ENCODE measurements at places on chromosomes 1 and 21.

GRCh38 chr1:207990876-207991582 lies 80.1 kb upstream of the CD34 start:
- no peak for DNase-seq

DNA sequence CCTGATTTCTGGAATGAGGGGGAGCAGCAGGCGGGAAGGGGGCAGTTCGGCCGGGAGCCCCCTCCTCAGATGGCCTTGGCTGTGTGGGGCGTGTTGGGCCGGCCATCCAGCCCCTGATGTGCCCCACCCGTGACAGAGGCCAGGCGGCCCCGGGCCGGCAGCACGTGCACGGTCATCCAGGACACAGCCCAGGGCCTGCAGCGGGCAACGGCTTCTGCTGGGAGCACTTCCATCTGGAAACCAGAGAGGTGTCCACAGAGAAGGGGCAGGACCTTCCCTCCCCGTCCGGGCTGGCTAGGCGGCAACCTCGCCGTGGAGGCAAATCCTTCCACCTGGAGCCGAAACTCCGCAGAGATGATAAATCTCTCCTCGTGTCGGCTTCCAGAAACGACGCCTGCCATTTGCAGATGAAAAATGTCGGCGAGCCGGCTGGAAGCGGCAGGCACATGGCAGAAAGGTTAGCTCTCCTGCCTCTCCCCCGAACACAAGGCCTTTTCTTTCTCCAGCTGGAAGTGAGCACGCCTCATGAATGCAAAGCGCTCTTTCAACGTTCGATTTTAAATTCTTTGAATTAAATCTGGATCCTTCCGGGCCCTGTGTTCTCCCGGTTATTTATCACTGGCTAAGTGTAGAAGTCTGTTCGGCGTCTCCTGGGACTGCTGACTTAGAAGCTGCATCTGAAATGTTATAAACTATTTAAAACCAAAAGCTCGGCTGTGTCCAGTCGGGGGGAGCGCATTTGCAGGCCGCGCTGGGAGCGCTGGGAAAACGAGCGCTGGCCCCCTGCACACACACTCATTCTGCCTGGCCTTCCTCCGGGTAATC lies 9.4 kb upstream of the ACTRT2 start:
- DNase-seq, result no peak

DNA sequence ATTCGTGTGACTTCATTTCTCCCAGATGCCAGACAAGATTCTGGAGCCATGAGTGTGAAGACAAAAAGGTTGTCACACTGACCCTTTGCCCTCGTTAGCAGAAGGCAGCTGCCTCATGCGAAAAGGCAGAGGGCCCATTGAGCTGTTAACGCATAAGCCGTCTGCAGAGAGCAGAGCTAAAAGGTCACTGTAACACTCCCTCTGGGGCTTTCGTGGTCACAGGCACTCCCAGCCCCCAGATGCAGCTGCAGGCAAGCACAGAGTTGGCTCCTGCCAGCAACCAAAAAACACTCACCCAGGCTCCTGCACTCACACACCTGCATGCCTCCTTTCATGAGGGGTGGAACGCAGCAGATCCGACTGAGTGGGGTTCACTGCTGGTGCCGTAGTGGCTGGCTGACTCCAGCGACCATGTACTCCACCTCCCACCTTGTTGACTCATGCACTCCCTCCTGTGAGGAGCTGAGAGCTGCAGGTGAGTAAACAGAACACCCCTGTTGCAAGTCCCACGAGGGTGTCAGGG lies 287.5 kb downstream of the SMYD3 start:
- no peak for DNase-seq

GRCh38 chr1:21232044-21232443 lies 55.3 kb upstream of the EIF4G3 start:
- peak; percentile 28 for DNase-seq

DNA sequence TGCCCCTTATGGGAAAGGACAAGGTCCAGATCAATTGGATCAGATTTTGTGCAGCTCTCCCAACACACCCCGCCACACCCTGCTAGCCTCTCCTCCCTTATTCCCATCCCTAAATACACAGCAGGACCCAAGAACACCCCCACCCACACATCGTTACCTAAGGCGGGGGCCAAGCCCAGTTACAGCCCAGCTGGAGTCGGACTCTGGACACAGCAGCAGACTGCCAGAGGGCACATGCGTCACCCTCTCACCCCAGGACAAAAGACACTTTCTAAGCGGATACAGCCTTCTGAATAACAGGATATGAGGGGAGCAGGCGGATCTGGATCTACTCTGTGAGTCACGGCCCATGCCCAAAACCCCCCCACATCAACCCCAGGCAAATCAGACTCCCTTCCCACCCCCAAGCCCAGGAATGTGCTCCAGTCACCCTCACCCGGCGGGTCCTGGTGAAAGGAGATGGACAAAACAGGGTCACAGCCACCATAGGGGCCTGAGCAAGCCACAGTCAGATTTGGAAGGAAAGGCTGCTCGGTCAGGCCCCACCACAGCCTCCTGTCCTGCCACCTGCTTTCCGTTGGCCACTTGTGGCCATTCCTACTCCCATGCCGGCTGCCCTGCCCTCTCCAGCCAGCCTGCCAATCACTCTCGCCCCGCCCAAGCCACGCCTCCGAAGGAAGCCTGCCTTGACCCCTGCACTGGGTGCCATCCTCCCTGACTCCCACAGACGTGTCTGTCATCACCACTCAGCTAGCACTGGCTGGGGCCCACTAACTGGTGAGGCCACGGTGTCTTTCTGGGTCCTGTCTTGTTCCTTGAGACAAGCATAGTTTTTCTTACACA lies 4.0 kb downstream of the S100A16 start:
- no peak for DNase-seq

DNA sequence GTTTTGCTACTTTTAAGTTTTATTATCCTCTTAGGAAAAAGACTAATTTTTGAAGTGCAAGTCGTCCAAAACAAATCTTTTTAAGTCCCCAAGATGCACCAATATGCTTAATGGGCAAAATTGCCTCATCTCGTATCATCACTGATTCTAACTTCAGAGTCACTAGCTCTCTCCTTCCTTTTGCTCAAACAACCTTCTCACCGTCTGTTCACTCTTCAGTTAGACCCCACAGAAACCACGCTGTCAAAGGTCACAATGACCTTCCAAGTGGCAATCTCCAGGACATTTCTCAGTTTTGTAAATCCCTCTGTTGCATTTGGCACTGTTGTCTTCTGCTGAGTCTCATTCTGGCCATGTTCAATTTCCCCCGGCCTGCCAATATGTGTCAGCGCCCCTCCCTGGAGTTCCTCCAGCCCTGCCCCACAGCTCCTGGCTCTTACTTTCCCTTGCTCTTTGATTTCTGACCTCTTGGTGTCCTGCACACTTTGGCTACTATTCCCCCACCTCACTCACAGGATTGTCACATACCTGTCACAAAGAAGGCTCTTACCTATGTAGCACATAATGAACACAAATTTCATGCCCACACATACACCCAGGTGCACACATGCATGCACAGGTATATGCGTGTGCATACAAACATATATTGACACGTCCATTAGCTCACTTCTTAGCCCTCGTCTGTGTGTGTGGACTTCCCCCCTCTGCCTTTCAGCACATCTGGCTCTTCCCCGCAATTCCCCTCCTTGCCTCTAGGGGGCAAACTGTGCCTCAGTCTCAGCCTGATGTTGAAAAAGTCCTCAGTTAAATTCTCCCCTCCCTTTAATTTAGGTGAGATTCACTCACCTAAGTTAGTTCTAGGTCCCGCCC lies 354.0 kb upstream of the DUSP10 start:
- peak; percentile 48 for DNase-seq

- no peak for DNase-seq
These were observed 1.7 kb downstream of the COL8A2 start for GRCh38 chr1:36123356-36123755.

- DNase-seq, result no peak
These were observed 12.4 kb upstream of the PLXNA2 start for GRCh38 chr1:208256556-208256955.

- DNase-seq, result no peak
These were observed 1.7 kb downstream of the CLDN14 start for GRCh38 chr21:36478207-36478701.

DNA sequence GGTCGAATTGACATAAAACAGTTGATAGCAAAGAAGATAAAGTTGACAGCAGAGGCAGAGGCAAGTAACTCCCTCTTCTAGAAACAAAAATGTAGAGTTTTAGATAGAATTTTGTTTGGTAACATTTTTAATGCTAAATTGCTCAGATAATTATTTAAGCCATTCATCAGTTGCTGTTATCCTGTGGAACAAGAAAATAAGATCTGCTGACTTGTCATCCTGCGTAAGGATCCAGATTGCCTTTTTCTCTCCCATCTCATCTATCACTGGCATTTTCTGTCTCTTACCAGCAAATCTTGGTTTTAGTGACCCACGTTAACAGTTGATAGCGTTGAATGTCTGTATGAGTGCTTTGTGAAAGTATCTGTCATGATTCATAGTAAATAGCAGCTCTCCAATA lies 29.8 kb downstream of the SOAT1 start:
- DNase-seq, result no peak

DNA sequence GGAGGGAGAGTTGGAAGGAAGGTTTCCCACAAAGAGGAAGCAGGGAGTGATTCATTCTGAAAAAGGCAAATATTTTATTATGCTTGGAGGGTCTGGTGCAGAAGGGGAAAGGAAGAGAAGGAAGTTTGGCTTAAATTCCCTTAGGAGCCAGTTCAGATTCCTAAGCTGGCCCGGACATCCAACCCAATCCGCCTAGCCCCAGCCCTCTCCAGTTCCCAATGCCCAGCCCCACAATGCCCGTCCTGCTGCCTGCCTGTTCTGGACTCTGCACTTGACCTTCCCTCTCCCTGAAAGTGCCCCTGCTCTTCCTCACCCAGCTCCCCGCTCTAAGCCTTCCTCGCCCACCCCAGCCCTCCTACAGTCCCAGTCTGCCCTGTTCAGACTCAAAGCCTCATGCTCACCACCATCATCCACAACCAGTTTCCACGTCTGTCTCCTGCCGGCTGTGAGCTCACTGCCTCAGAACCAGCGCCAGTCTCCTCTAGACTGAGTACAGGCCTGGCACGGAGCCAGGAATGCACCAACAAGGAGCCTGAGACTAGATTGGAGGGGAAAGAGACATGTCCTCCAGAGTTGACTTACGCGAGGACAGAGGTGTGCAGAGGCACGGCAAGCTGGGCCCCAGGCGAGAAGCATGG lies 18.9 kb downstream of the CAPN2 start:
- DNase-seq, result no peak

GRCh38 chr1:21517161-21517589 lies 8.0 kb downstream of the ALPL start:
- DNase-seq, result no peak

- DNase-seq, result no peak
These were observed 25.4 kb downstream of the FBXO42 start for GRCh38 chr1:16326833-16327404.

GRCh38 chr21:36431252-36431651 lies 46.1 kb downstream of the CHAF1B start:
- DNase-seq, result no peak

DNA sequence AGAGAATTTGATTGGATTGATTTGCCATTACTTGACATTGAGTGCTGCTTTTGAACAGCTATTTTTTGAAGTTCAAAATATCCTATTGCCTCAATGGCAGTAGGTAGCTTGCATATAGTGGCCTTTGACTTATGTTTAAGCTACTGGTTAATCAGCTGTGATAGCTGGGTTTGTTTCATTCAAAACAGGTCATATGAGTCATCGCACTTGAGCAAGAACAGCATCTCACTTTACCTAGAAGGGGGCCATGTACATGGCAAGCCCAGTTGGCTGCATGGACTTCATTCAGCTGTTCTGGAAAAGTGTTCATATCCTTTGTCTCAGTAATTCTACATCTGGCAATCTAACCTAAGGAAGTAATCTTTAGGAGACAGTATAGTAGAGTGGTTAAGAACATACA lies 29.0 kb upstream of the ARID1A start:
- no peak for DNase-seq

DNA sequence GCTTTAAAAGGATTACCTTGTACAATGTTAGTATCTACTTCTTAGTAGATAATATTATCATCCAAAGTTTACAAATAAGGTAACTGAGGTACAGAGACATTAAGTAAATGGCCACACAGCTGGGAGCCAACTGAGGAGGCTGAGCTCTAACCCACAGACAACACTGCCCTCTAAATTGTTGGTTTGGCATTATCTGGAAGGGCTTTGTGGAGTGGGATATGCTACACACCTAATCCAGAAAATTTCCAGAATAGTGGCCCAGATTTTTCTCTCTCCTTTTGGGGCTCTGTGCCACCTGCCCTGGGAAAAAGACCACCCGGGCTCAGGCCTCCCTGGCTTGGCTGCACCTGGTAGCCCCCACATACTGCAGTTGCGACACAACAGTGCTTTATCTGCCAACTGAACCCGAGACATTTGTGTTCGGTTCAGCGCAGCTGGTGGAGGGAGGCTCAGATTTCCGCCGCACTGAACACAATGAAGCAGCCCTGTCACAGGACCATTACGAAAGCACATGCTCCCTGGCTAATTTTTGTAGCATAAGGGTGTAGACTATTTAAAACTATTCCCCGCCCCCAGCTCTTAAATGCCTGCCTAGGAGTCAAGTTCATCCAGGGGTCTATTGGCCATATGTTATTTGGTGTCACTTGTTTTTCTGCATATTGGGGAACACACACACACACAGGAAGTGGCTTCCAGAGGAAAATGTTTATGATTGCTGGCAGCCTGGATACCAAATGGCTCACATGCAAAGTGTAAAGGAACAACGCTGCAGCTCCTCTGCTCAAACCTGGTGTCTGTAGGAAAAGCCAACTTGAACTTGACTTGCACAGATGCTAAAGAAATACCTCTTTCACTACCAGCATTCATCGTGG lies 92.3 kb upstream of the ESRRG start:
- no peak for DNase-seq

DNA sequence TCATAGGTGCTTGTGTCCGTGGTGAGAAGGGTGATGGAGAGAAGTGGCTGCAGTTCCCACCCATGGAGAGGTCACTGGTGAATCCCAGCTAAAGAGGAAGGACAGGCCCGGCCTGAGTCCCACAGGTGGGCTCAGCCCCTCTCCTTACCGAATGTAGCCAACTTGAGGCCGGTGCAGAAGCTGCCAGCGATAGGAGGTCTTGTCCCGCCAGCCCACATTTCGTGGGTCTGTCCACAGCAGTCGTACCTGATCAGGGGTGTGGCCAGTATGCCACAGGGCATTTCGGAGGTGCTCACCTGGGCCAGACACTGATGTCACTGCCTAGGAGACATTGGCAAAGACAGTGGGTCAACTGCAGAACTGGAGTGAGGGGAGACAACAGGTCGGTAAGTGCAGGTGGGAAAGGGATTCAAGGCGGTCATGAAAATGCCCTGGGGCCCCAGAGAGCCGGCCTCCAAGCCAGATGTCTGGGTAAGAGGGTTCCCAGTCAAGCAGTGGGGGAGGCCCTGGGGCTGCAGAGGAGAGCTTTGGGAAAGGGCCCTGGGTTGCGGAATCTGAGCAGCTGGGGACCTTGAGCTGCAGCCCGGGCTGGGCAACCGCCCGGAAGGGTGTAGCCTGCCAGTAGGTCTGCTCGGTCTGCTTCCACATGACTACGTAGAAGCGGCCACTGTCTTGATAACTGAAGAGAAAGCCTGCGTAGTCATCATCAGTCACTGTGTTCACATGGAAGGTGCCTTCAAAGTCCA lies 10.6 kb downstream of the THBS3 start:
- DNase-seq, result no peak

GRCh38 chr1:176770066-176770465 lies 307.1 kb downstream of the PAPPA2 start:
- DNase-seq, result no peak

Data from activated T-cell treated with anti-CD3 and anti-CD28 coated beads for 4 hours (primary cell).